COR-L47 (cell line): ENCODE measurements at places on chromosomes 1 and 21.

- DNase-seq, result no peak
Observed at GRCh38 chr1:7410156-7410555, 360.9 kb upstream of the VAMP3 start.

- DNase-seq, result no peak
Observed at GRCh38 chr1:231527586-231528171, 790 bp upstream of the TSNAX start.

GRCh38 chr1:222286011-222286410, 261.9 kb downstream of the HHIPL2 start:
- DNase-seq, result no peak

GRCh38 chr1:5877001-5877400, 115.2 kb downstream of the NPHP4 start:
- no peak for DNase-seq

DNA sequence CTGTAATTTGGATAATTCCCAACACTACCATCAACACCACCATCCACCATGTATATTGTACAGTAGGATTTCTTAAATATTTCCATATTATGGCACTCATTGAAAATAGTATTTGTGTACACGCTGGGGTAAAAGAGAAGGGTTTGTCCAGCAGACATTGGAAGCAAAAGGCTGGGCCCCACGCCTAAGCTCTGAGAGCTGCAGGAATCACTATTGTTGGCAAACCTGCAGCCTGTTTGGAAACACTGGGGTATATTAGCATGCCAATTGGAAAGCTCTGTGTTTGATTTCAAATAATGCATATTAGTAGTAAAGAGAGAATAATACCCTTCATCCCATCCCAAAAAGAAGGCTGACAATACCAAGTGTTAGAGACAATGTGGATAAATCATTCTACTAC, 81.5 kb upstream of the DPYD start:
- no peak for DNase-seq

GRCh38 chr1:199612976-199613774, 414.3 kb upstream of the NR5A2 start:
- no peak for DNase-seq
